ENCODE measurements at places on chromosomes 12 and 14.
A peak's percentile ranks its signal among the peaks of the same experiment; 100 is the strongest.

GRCh38 chr12:47207829-47208248 lies 128.1 kb upstream of the AMIGO2 start:
- peak; percentile 49 for DNase-seq

GRCh38 chr12:53816360-53817020 lies 64.7 kb upstream of the CISTR start:
- DNase-seq = no peak

GRCh38 chr12:65740873-65741600 lies 83.2 kb upstream of the HMGA2 start:
- DNase-seq = peak; percentile 41

DNA sequence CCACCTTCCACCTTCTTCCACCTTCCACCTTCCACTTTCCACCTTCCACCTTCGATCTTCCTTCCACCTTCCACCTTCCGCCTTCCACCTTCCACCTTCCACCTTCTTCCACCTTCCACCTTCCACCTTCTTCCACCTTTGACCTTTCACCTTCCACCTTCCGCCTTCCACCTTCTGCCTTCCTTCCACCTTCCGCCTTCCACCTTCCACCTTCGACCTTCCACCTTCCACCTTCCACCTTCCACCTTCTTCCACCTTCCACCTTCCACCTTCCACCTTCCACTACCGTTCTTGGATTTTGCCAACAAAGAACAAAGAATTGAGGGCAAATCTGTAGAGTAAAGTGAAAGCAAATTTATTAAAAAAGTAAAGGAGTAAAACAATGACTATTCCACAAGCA lies 53.2 kb downstream of the B4GALNT3 start:
- no peak for DNase-seq
